ENCODE measurements at places on chromosomes 3 and 15.

GRCh38 chr3:13235897-13236296, 162.7 kb upstream of the IQSEC1 start:
- DNase-seq: no peak

DNA sequence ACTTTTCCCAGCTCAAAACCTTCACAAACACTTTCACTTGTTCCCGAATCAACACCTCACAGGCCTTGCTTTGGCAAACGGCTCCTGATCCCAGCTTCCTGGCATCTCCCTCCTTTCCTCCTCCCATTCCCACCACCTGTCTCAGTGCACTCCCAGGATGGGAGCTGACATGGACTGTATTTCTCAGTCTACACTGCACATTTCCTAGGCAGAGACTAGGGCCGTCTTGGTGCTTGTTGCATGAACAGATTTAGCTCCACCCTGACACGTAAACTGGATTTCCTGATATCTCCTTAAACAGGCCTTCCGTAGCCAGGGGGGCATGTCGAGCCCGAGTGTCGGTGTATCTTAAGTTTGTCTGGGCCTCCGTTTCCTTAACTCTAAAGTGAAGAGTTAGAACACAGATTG, 790 bp upstream of the WHAMM start:
- DNase-seq: no peak

DNA sequence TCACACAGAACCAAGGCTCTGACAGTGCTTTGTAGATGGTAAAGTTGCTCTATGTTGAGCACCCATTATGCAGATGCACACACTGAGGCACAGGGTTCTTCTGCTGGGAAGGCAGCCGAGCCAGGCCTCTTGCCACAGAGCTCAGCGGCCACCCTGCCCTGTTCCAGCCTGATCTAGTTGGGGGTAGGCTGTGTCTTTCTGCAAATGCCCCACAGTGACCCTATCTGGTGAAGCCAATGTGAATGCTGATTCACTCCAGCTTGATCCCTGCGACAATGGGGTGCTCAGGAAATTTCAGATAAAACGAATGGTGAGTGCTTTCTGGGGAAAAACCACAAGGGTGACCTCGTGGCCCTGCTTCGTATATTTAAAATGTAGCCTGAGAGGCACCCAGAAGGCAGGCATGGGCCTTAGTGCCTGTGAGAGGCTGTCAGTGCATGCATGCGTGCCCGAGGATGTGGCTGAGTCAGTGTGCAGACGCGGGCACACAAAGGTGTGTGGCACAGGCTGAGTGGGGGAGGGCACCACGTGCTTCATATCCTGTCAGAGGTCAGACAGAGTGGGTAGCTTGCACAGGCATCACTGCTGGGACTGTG, 85.7 kb downstream of the ATP2B2 start:
- no peak for DNase-seq

DNA sequence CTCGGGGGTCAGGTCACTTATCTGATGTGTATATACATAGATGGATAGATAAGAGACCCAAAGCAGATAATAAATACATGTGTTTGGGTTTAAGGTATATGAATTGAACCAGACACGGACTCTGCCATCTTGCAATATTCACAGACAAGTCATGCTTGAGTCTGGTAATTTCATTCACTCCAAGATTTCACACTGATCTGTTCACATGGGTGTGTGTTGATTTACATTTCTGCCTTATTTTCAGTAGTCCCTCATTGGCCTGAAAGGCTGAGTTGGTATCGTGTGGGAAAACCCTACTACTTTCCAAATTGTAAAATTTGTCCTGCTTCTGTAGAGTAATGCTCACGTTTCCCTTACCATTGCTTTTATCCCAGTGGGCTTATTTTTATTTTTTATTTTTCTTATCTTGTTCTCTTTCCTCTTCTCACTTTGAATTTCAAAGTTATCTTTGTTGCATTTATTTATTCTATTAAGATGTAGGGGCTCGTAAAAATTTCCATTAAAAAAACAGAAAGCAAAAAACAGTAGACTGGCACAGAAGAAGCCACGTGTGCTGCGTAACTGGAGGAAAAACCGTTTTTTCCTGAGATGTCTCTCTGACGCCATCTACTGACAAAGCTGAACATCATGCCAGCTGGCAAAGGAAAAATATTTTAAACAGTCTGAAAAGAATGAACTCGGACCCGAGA, 10.8 kb upstream of the MFSD1 start:
- no peak for DNase-seq

DNA sequence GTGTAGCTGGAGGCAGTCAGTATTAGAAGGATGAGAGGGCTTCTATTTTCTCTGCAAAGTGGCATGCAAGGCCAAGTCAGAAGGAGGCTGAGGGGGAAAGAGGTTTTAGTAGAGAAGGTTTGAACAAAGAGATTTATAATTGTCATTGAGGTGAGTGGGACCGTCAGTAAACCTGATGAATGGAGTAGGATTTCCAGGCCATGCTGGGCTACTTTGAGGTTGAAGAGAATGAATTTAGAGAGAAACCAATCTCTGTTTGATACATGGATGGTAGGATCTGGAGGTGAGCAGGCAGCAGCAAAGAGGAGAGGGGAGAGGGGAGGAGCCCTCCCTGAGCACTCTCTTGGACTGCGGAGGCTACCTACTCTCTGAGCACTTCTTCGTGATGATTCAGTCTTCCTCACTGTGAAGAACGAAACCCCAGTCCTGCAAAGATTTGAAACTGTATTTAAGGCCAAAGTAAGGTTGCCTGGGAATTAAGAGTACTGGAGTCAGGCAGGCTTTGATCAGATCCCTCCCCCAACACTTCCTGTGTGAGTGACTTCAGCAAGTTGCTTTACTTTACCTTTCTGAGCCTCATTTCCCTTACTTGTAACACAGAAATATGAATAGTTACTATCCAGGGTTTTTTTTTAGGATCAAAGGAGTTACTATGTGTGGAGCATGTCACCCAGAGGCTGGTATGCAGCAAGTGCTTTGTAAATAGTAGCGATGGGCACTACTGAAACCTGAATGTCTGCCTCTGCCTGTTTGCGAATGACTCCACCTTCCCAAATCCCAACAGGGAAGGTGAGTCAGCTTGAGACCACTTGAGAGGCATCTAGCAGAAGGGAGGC, 75.8 kb downstream of the RPL39L start:
- no peak for DNase-seq

GRCh38 chr3:143875546-143875945, 27.3 kb upstream of the SLC9A9 start:
- DNase-seq: no peak

GRCh38 chr15:68500363-68501258, 68.6 kb upstream of the ITGA11 start:
- no peak for DNase-seq

GRCh38 chr3:181279239-181279565, 289.7 kb upstream of the DNAJC19 start:
- no peak for DNase-seq

DNA sequence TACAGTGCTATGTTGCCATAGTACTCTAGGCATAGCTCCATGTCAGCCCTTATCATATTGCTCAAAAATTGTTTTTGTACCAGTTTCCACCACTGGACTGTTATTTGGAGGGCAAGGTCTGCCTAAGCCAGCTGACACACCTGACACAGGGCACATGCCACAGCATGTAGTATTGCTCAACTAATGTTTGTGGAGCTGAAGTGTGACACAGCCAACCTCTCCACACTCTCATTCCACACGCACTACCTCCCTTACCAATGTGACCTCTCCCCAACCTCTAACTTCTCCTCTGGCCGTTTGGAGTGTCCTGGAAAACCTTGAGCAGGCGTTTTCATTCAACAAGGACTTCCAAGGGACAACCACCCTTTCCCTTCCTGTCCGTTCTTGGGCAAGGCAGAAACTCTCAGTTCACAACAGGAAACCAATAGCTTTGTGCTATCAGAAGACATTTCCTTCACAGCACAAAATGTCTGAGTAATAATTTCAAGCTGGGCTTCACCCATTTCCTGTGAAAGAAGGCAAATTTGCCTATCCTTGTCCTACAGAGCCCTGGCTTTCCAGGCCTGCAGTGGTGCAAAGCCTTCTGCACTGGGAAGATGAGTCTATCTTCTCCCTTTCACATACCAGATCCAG, 38.4 kb downstream of the TLNRD1 start:
- DNase-seq: no peak

DNA sequence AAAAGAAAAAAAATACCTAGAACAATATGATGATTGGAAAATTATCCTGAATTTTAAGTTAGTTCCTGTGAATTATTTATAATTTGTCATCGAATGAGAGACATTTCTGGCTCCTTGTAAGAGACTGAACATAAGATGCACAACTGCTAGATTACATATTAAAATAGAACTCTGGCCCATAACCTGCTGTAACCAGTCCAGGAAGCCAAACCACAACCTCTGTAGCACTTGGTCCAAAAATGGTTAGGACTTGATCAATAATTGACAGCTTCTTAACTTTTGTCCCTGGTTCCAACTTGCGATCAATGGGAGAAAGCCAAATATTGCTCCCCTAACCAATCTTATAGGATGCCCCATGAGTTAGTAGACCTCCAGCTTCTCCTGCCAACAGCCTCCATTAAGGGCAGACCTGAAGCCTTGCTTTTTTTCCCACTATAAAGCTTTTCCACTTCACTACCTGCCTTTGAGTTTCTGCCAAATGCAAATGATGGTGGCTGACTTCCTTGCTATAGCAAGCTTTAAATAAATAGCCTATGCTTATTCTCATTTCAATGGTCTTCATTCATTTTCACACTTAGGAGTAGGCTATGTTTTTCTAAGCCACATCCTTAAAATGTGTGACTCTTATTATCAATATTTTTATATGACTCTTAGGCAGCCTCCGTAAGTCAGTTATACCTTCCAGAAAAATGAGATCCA, 224.0 kb upstream of the ARHGEF26 start:
- DNase-seq: no peak

DNA sequence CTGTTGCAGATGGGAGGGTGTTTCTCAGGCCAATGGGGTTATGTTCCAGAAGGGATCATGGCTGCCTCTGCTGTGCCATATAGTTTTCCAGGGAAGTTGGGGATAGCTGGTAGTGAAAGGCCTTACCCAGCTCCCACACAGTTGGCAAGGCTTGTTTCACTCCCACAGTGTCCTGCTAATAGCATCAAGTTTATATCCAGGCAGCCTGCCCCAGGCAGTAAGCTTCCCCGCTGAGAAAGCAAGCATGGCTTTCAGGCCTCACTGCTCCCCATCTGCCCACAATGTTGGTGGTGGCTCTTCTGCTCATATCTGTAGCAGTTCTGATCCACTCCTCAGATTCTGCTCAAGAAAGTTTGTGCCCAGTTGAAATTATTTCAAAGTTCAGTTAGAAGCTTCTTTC, 50.9 kb upstream of the DCBLD2 start:
- DNase-seq: no peak

DNA sequence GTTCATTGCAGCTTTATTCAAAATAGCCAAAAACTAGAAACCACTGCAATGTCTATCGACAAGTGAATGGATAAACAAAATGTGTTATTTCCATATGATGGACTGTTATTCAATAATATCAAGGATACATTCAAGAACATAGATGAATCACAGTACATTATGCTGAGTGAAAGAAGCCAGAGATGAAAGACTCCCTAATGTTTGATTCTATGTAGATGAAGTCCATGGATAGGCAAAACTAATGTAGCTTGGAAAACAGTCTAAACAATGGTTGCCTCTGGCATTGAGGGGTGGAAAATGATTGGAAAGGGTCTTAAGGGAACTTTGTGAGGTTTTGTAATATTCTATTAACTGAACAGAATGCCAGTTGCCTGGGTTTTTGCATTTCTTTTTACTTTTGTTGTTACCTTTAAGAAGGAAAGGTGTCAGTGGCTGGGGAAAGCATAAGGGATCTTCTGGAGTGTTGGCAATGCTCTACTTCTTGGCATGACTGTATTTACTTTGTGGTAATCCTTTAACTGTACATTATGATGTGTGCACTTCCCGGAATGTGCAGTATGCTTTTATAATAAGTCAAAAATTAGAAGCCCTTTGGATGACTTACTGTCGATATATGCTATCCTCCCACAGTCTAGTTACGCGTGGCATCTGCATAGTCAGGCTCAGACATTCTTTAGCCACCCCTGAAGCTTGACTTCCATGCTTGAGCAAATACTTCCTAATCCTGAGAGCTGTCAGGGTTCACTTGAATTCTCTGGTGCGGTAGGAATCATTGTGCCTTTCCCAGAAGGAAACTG, 20.5 kb upstream of the ATP10A start:
- DNase-seq: no peak

- no peak for DNase-seq
Observed at GRCh38 chr15:90844696-90845095, 23.7 kb upstream of the FURIN start.

- DNase-seq: no peak
Observed at GRCh38 chr15:27845535-27846369, 253.4 kb downstream of the OCA2 start.

- DNase-seq: no peak
Observed at GRCh38 chr15:101237251-101237650, 14.6 kb downstream of the CHSY1 start.

GRCh38 chr15:64379216-64379960, 1.9 kb downstream of the PCLAF start:
- no peak for DNase-seq

DNA sequence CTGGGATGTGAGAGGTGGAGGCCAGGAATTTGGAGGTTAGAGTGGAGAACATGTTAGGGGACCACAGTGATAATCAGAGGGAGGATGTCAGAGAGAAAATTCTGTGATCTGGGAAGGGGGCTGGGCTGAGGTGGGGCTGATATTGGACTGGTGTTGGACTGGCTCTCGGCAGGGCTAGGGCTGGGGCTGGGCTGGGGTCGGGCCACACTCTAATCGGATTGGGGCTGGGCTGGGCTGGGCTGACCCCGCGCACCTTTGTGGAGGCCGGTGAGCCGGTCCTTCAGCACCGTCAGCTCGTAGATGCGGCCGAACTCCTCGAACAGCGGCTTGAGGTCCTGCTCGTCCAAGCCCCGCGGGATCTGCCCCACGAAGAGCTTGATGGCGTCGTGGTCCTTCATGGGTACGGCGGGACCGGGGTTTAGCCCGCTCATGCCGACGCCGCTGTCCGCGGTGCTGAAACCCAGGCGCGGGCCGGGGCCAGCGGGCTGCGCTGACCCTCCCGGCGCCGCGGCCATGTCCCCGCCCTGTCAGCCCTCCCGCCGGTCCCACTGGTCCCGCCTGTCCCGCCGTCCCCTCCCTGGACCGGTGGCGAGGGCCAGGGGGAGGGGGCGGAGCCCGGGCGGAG, 485 bp downstream of the CELF6 start:
- no peak for DNase-seq

DNA sequence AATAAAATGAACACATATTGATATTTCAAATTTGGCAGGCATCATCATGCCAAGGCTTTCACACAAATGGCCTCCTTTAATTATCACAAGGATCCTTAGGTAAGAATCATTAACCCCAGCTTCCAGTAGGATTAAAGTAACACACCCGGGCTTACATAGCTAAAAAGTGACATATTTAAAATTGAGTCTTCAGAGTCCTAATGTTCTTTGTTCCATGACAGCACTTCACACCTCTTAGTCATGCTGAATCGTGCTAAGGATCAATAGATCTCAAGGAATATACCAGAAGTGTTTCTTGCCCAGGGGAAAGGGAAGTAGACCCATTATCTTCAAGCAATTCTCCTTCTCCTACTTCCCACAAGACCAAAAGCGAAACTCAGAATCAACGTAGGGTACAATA, 76.6 kb upstream of the SOX2 start:
- no peak for DNase-seq

- no peak for DNase-seq
Observed at GRCh38 chr3:148845756-148846395, 18.3 kb downstream of the CPB1 start.

- DNase-seq: no peak
Observed at GRCh38 chr15:52191207-52191606, at the start of gene GNB5. TSS of gene GNB5 (minus strand) at chr15:52191392. CDS start at chr15:52184676, 6,716 bp downstream.
